ENCODE measurements at places on chromosomes 2 and 18.

DNA sequence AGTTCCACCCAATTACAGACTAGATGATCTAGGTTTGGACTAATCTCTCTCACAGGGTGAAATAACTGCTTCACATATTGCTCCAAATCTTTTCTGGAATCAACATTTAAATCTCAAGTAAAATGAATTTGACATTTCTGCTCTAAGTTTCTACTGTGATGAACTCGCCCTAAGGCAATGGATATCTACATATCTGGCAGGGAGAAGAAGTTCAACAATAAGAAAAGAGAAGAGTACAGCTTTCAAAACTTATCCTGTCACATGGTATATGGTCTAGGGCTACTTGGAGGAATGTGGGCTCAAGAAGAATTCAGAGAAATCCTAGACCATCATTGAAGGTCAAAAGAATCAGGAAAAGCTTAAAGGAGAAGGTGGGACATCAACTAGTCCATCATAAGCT, 440.2 kb downstream of the MBD2 start:
- DNase-seq = no peak

DNA sequence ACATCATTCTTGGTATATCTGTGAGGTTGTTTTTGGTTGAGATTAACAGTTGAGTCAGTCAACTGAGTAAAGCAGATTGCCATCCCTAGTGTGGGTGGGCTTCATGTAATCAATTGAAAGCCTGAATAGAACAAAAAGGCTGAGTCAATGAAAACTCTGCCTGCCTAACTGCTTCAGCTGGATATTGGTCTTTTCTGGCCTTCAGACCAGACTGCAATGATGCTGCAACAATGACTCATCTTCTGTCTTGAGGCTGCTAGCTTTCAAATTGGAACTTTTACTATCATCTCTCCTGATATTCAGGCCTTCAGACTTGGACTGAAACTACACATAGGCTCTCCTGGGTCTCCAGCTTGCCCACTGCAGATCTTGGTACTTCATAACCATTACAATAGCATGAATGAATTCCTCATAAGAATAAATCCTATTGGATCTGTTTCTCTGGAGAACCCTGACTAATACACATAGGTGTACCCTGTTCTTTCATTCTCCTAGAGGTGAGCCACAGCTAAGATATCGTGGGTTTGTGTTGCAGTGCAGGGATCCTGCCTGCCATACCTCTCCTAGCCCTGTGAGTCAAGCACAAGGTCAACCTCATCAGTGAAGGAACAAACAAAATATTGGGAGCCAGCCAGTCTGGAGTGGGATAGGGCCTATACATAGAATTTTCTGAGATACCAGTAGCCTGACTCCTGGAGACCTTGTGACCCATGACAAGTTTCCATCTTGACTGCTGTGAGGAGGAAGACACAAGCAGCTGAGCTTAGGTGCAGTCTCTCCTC, 473.8 kb downstream of the DCC start:
- DNase-seq = no peak

- no peak for DNase-seq
Observed at GRCh38 chr2:1032030-1032429, 81.4 kb downstream of the SNTG2 start.

- DNase-seq = no peak
Observed at GRCh38 chr2:80323610-80324009, 19.1 kb upstream of the LRRTM1 start.

DNA sequence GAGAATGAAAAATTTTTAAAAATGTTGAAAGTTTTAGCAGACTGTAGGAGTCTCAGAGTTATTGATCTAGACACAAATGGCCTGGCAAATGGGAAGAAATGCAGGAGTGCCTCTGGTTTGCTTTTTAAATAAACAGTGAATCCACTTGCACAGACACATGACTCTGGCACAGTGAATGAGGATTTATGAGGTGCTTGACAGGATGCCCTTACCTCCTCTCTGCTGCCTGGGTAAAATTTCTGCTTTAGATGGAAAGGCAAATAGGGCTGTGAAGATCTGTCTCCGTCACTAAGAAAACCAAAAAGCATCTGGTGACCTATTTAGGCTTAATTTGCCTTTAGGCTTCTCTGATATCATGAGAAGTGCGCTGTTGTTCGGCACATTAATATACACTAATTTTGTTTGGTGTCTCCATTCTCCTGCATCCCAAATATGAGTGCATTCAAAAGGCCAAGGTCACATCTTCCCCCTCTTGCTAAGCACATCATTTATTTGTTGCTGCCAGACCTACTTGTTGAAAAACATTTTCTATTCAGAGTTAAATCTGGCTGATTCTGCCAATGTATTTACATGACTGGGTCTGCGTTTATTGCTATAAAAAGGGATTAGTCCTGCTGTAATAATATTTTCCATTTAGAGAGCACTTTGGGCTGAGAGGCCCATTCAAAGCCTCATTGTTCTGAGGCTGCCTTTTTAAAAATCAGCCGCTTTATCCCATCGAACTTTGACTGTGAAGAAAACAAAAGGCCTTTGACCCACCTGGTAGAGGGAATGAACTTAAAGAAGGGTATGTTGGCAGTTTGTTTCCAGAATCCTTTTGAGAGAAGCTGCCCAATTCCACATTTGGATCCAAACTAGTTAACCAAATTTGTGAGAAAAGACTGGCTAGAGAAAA, 94.9 kb downstream of the RNF152 start:
- DNase-seq = no peak

Data from stimulated activated CD8-positive, alpha-beta memory T cell treated with anti-CD3 and anti-CD28 coated beads, Interleukin-7, amount 100 ng/mL, for 1 hour (primary cell).